ENCODE measurements at places on chromosomes 6 and 20.

DNA sequence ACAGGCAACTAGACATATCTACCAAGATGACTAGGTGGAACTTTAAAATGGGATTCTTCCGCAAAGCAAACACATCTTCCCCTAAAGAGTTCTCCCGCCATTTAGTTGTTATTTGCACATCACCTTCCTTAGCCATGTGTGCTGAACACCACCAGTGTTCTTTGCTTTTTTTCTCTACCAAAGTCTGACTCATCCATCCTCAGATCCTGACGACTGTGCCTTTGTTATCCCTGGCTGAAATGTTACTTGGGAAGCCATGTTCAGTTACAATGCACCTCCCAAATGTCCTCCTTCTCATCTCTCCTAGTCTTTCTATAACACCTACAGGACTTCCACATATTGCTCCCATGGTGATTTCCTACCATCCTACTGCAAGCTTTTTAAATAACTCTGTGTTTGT, 593.5 kb upstream of the ARID1B start:
- no peak for DNase-seq

DNA sequence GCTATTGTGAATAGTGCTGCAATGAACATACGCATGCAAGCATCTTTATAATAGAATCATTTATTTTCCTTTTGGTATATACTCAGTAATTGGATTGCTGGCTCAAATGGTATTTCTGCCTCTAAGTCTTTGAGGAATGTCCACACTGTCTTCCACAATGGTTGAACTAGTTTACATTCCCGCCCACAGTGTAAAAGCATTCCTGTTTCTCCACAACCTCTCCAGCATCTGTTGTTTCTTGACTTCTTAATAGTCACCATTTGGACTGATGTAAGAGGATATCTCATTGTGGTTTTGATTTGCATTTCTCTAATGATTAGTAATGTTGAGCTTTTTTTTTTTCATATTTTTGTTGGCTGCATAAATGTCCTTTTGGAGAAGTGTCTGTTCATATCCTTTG, 208.7 kb downstream of the PHF3 start:
- no peak for DNase-seq

- DNase-seq = no peak
Measured at GRCh38 chr6:6332811-6333244, 12.4 kb upstream of the F13A1 start.

- no peak for DNase-seq
Measured at GRCh38 chr6:167560673-167561569, 236.0 kb downstream of the TTLL2 start.

GRCh38 chr6:41191569-41191968, 9.4 kb downstream of the TREML2 start:
- no peak for DNase-seq

- DNase-seq = no peak
Measured at GRCh38 chr6:168153553-168153952, 74.5 kb upstream of the FRMD1 start.

GRCh38 chr6:84618046-84618752, 146.2 kb downstream of the TBX18 start:
- DNase-seq = no peak

DNA sequence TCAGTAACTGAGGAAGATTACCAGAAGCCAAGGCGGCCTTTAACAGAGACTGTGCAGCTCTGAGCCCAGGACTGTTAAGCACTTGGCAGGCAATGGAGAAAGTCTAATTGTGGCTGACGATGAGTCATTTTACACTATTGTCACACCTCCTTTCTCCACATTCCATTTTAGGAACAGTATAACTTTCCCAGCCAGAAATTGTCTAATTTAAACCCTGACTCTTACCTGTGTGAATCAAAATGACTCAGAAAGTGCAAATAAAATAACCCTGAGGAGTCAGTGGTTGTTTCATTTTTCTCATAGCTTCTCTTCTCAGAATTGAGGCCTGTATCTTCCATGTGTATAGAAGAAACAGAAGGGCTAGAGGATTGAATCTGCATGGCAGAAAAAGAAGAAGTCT, 40.0 kb upstream of the OPN5 start:
- DNase-seq = no peak

DNA sequence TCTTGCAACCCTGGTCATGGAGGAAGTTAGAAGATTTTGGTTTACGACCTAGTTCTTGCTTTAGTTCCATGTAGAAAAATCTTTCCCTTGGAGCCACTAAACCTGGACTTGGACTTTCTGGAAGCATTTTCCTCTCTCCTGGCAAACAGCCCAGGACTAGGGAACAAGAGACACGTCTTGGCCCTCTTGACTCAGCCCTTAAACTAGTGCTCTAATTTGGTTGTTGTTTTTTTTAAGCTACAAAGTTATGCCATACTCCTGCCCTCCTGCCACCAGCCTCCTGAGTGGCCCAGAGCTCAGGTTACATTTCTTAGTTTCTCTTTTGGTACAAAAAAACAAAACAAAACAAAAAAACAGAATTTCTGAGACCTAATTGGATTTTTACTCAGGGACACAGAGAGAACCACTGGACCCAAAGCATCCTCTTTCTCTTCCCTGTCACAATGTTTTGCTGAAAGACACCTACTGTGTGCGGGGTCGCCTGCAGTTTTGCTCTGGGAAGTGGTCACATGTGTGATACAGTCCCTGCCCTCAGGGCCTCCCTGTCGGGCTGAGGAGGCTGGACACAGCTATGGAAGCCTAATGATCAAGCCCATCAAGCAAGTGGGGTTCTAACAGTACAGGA, 32.3 kb upstream of the SCUBE3 start:
- no peak for DNase-seq

DNA sequence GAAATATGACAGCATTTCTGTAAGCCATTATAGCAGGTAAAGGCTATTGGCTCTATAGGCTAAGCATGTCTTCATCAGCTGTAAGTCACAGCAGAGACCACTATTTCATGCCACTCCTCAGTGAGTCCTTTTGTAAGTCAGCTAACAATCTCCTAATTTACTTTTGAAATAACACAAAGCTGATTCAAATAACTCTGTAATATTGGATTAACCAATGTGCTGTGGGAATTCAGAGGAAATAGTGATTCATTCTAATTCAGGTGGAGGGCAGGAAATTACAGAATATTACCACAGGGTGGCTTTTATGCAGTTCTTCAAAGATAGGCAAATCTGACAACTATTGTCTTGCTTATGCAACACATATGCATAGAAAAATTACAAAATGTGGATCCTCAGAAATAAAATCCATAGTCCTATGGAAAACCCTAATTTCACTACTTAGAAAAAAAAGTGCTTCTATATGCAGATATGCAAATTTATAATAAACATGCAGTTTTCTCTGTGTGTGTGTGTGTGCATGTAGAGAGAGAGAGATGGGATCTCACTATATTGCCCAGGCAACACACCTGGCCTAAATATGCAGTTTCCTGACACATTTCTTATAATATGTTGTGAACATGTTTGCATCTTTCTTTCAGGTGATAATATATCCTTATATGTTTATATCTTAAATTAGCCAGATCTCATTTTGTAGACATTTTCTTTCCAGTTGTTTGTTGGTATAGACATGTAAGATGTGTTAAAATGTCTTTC, 4.8 kb upstream of the SMIM28 start:
- no peak for DNase-seq

DNA sequence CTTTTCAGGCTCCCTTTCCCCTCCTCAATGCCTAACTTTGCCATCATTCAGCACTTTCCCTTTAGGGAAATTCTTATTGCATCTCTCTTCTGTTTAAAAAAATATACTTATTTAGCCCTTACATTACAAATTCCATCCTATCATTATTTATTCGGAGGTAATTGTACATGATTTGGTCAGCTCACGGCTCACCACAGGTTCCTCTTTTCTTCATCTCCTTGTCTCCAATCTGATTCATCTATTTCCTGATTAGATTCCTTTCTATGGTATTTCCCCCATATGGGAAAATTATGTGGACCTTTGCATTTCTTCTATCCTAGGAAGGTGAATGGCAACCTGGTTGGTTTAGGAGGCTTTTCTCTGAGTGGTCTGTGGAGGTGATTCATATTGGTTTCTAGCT, 12.9 kb upstream of the EMILIN3 start:
- no peak for DNase-seq

- no peak for DNase-seq
Measured at GRCh38 chr20:52438326-52438963, 246.9 kb upstream of the ZFP64 start.

All from stimulated activated CD4-positive, alpha-beta T cell treated with anti-CD3 and anti-CD28 coated beads, Interleukin-1b, Interleukin-23, amount 100 ng/mL, for 1 hour (primary cell).